ENCODE measurements at places on chromosomes 16 and 17.
A peak's percentile ranks its signal among the peaks of the same experiment; 100 is the strongest.

GRCh38 chr16:398561-399339 is 1.8 kb downstream of the NME4 start:
- DNase-seq, result no peak

DNA sequence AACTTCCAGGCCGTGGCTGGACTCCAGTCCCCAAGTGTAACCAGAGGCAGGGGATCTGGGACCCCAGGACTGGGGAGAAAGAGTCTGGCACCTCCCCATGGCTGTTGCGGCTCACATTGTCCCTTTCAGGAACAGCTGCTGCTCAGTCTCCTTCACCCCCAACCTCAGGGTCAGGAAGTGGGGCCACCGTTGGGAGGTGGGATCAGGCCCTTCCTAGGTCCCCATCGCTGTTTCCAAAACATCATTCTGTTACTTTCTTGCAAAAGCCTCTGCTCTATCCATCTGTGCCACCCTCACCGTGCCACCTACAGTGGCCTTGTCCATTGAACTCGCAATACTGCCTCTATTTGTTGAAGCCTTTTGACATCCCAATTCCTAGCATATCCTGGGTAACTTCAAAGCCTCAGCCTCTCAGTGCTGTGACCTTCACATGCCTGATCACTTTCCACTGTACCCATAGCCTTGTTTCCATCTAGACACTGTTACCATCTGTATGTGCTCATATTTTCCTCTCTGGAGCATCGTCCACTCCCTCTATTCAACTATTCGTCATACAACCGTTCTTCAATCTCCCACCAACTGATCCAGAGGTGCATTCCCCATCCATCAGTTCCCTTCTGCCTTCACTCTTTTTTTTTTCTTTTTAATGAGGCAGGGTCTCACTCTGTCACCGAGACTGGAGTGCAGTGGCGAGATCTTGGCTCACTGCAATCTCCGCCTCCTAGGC is 15.0 kb upstream of the SRCIN1 start:
- no peak for DNase-seq

- DNase-seq, result no peak
Measured at GRCh38 chr16:31420037-31420436, 8.1 kb downstream of the COX6A2 start.

- no peak for DNase-seq
Measured at GRCh38 chr17:44176257-44176656, 5.8 kb downstream of the ASB16 start.

GRCh38 chr17:5541610-5542202 is 42.6 kb downstream of the NLRP1 start:
- DNase-seq, result no peak

- no peak for DNase-seq
Measured at GRCh38 chr16:78619811-78620210, 520.4 kb downstream of the WWOX start.

DNA sequence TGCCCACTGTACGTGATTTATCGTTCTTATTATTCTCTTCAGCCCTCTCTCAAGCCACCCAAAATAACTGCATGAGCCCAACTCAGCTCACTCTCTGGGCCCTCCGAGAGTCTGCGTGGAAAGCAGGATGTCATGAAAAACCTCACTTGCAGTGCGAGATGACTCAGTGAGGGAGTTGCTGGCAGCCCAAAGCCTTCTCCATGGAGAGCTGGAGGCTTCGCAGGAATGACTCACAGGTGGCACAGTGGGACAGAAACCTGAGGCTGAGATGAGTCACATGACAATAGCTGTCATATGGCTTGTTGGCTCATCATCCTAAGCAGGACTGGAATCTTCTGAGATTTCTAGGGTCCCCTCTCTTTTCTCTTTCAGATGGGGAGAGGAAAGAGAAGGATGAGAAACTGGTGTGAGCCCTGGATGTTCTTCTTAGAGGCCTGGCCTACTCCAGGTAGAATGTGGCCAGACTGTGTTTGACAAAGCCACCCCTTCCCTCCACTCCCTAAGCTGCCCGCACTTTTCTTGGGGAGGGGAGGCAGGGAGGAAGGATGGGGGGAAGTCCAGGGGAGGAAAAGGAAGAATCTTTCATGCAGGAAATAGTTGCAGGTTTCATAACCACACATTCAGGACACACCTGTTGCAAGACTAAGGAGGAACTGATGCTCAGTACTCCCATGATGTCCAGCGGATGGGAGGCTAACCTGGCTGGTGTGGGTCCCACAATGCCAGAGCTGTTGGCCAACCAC is 160.6 kb upstream of the RPL38 start:
- peak; percentile 76 for DNase-seq

DNA sequence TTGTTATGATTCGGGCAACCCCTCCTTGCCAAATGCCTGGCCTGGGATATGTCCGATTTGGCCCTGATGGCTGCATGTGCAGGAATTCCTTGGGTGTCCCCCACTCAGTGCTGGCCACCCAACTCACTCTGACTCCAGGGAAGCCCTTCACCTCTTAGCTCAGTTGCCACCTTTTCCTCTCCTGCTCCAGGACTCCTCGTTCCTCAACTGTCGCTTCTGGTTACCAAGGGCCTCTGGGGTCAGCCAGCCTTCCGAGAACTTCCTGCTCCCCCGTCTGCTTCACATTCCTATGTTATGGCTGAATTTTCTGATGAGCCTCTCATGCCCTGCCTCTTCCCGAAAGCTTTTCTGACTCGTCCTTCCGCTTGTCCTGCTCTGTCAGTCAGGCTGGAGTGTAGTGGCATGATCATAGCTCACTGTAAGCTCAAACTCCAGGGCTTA is 63.5 kb downstream of the SPACA3 start:
- no peak for DNase-seq

GRCh38 chr17:57761887-57762286 is 16.8 kb upstream of the CCDC182 start:
- DNase-seq, result no peak

- DNase-seq, result peak; percentile 84
Measured at GRCh38 chr17:7323731-7324437, 5.3 kb downstream of the NEURL4 start.

- DNase-seq, result peak; percentile 36
Measured at GRCh38 chr17:12180644-12181261, 160.1 kb downstream of the MAP2K4 start.

GRCh38 chr16:50126183-50126582 is 26.9 kb upstream of the TENT4B start:
- DNase-seq, result no peak
